Hematopoietic multipotent progenitor cell treated with erythropoietin and hydrocortisone succinate and interleukin-3 and kit ligand, for 6 days (in vitro differentiated cells): ENCODE measurements at places on chromosomes 3 and 15.

- no peak for DNase-seq
These were observed 1.3 kb downstream of the DENND6A start for GRCh38 chr3:57691411-57692132.

DNA sequence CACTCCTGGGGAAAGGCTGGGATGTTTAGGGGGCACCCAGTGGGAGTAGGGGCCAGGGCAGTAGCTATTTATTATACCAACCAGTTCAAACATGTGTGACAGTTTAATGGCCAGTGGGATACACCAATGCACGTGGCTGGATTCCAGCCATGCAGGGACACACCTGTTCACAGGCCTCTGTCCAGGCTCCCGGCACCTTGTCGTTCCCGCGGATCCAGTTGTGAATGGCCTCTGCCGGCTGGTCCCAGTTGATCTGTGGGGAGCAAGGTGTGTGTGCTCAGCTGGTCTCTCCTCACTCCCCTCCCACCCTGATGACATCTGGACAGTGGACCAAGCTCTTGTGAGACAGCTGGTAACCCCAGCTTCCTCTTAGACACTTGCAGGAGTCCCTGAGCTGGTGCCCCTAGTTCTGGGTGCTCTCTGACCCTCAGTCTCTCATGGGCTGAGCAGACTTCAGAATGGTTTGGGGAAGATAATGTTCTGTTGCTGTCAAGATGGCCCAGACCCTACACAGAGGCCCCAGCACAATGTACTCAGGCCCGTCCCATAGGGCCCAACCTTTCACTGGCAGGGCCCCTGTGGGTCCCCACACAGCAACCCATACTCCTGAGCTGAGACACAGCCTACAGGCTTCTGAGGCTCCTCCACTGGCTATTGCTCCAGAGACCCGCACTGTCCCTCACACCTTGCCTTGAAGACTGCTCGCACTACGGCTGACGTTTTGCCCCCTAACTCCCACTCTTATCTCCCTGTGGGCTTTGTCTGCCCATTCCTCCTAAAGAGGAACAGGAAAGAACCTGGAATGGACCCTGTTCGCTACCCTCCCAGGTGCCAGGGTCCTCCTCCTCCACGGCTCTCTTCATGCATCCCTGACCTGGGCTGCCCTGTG is 25.8 kb downstream of the ALDH1L1 start:
- DNase-seq: no peak

GRCh38 chr3:142033292-142033691 is 116.1 kb downstream of the TFDP2 start:
- peak; percentile 35 for DNase-seq

DNA sequence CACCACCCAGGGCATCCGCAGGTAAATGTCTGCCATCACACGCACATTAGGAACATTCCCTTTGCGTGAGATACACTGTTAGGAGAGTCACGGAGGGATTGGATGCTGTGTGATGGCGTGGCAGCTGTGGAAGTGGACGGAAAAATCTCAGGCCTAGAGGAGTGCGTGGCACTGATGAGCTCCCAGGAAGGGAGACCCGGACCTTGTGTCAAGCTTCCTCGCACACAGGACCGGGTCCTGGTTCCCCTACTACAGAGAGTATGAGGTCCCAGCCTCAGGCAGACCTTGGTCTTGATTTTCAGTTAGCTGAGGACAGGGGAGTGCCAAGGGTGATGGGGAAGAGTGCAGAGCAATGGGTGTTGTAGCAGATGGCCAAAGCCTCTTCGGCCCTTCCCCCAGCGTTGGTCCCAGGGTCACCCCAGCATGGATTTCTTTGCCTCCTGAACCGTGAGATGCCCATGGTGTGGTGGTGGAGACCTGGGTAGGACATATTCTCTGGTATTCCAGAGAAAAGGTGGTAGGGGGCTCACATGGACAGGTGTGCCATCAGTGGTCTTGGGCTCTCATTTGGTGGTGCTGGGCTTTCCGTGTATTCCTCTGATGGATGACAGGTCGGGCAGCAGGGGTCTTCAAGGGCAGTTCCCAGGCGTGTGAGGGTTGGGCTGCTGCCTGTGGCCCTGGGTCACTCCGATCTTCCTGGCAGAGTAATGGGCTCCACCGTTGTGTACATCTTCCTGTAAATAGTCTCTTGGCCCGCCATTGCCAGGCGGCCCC is 105.1 kb downstream of the SNRPN start:
- no peak for DNase-seq

DNA sequence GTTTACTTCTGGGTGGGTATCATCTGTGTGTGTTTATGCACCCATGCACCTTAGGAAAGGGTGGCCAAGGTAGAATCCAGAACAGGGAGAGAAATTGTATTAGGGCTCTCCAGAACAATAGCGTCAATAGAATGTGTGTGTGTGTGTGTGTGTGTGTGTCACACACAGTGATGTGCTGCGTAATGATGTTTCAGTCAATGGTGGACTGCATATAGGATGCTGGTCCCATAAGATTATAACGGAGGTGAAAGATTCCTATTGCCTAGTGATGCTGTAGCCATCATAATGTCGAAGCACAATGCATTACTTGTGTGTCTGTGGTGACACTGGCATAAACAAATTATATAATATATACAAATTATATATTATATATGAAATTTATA is 69.3 kb upstream of the PRR23C start:
- no peak for DNase-seq
